ENCODE measurements at places on chromosomes 2 and 18. TPM values are rescaled to one million over a fixed set of nuclear protein-coding genes. Genes with fewer than 3 reads are reported as not detected.

GRCh38 chr18:49223837-49224529, 236.5 kb downstream of the DYM start:
- DNase-seq, result no peak

- DNase-seq, result no peak
Measured at GRCh38 chr2:209323738-209324137, 100.1 kb upstream of the MAP2 start.

The LOXL3 gene
- total RNA-seq, result 0.62 TPM

DNA sequence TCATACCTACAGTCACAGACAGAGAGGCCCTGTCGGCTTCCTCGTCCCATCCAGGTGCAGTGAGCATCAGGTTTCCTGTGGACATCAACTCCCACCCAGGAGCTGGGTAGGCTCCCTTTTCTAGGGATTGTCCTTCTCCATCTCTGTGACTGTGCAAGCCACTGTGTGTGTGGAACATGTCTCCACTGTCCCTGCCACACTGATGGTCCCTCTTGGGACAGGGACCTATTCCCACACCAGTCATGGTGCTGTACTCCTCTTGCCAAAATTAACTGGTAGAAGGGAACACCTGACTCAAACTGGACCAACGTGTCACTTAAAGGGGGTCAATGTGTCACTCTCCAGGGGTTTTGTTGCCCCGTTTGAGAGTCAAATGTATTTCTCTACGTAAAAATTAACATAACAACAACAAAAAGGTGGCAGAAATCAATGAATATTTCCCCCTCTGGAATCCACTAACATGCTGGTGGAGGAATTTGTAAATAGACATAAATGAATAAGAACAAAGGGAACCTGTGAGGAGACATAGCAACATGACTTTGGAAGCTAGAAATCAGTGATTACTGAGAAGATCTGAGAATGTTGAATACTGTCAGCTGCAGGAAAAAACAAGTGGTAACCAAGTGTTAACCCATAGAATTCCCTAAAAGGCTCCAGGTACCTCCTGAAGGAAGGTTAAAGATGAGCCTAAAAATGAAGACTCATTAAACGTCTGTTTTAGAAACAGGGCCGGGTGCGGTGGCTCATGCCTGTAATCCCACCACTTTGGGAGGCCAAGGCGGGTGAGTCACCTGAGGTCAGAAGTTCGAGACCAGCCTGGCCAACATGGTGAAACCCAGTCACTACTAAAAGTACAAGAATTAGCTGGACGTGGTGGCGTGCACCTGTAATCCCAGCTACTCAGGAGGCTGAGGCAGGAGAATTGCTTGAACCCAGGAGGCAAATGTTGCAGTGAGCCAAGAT, 40.4 kb downstream of the SH2D6 start:
- no peak for DNase-seq

DNA sequence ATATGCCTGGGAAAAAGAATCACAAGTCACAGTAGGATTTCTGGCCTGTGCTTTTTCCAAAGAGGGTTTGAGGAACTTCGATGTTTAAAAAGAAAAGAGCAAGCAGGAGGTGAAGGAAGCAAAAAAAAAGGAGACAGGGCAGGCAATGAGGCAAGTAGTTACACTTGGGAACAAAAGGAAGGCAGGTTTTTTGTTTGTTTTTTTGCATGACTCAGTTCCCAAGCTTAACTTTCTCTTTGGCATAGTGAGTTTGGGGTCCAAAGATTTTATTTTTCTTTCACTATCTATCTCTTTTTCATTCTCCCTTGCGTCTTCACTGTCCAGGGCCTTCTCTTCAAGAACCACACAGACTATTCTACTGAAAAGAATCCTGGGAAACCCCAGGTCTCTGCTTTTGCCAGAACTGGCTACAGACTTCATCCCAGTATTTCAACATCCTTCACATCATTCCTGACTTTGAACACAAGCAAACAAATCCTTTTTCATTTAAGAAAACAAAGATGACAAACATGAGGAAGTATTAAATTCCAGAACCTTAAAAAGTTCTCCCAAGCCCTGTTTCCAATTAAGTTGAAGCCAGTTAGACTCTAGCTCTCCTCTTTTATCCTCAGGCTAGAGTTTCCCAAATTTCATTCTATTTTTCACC, 210.7 kb upstream of the RND3 start:
- no peak for DNase-seq

DNA sequence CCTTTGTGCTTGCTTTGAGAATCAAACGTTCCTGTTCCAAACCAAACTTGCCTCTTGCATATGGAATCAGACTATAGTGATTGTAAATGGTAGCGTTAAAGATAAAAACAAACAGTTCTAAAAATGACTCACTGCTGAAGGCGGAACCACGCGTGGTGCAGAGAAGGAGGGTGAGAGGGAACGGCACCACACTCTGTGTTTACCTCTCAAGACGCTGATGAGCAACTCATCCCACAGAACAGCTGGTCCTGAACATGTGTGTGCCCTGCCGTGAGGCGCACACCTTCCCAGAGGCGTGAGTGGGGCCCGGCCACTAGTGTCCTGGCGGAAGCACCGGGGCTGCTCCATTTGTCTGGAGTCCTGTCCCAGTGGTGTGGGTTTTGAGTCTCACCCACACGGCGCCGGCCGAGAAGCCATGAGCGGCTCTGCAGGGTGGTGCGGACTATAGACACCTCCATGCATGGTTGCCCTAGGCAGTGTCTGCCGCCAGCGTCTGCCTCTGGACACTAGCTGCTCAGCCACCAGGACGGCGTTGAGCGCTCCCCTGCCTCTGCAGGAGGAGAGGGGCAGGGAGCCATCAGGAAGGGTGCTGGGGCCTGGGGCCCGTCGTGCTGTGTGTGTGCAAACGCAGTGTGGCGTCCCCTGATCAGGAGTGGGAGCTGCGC, 52.1 kb downstream of the NFATC1 start:
- DNase-seq, result no peak

The MAP3K19 gene
- not detected for total RNA-seq

The CD8B2 gene
- total RNA-seq, result 8.6 TPM

DNA sequence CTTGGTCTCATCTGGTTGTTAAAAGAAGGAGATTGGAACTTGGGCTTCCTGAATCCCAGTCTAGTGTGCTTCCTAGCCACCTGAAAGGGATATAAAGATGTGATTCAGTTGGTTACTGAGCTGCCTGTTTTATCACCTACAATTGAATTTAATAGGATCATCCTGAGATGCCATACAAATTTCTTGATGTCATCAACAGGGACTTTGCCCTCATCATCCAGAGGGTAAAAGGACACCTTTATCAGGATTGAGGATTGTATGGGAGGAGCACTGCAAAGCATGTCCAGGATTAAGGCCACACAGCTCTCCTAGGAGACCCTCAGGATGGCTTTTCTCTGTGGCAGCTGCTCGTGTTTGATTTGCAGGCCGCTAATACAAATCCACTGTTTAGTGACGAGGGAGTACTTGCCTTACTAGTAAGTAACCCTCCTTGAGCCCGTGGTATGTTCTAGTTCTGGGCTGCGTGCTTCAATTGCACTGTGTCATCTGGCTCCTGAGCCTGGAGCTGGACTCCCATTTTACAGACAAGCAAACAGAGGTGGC, 28.6 kb downstream of the SH3RF3 start:
- no peak for DNase-seq

The GPR75 gene
- total RNA-seq, result 2.9 TPM

The LOXHD1 gene
- 0.39 TPM for total RNA-seq

DNA sequence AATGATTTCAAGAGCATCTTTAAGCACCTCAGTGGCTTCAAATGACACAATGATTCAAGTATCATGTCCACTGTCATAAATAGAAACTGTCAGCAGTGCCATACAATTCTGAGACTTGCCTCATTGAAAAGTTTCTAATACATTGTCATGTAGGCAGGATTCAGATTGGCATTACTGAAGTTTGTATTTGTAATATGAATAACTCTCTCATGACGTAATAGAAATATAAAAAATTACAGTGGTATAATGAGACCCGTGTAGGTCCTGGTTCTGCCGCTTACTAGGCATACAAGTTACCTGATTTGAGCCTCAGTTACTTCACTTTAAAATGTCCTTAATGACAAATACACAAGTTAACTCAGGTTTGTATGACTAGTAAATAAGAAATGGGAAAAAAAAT, 1536.2 kb upstream of the NXPH2 start:
- no peak for DNase-seq

DNA sequence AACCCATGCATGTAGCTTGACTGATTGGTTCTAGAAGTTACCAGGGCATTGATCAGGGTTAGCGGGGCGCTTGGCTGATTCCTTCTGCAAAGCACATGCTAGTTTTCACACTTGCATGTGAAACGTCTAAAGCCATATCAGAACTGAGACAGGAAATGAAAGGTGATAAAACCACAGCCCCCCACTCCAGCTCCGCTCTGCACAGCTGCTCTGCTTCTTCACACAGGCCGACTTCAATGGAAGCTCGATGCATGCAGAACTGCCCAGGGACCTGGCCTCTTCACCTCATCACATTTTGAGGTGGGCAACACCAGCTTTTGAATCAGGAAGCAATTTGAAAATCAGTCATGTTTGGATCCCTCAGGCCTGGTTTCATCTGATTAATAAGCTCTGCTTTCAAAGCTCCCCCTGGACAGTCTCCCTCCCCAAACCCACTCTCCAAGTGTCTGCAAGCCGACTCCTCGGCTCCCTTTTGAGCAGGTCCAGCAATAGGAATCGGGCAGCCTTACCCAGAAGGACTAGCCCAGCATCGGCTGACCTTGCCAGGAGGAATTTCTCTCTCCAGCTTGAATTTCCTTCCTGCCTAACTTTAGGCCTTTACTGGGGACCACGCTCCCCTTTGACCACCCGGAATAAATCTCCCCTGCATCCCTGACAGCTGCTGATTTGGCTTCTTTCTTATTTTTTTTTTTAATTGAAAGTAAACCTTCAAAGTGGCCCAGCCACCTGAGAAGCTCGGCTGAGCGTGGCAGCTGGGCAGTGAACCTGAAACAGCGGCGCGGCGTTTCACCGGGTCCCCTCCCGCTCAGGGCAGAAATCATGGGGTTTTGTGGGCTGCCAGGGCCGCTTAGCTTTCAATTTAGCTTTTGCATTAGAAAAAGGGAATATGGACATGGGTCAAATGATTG, 31.7 kb downstream of the HRH4 start:
- no peak for DNase-seq

DNA sequence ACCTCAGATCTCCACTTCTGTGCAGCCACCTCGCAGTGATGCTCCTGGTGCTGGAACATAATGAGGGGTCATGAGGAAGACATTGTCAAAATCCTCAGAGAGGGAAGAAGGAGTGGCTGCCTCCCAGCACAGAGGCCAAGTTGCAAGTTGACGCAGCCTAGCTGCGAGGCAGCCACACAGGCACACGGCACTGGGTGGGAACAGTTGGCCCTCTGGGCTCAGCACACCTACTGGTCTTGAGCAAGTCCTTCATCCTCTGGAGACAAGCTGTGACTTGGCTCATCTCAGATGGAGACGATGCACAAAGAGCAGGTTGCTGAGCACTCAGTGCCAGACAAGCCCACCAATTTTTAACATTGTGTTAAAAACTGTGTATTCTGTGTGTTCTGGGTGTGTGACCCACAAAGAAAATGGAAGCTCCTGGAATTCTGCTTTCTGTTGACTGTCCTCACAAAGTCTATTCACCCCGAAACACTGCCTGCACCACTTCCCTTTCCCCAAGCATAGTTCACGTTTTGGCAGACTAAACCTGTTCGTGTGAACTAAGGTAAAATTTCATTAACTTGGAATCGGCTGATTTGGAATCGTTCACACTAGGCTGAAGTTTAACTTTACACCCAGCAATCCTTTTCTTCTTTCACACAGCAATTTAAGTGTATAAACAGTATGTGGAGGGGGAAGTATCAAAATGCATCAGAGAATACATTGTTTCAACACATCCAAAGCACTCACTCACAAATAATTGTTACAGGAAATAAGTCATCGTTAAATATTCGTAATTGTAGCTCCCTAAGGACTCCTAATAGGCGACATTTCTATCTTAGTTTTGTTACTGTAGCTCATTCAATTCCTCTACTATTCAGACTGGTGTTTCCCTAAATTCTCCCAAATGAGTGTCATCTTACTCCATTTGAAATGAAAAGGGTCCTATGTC, 266.6 kb upstream of the ID2 start:
- DNase-seq, result no peak

- DNase-seq, result no peak
Measured at GRCh38 chr2:20618468-20618885, 32.4 kb downstream of the HS1BP3 start.

The LAPTM4A gene
- 27.2 TPM for total RNA-seq

The HOXD3 gene
- not detected for total RNA-seq

DNA sequence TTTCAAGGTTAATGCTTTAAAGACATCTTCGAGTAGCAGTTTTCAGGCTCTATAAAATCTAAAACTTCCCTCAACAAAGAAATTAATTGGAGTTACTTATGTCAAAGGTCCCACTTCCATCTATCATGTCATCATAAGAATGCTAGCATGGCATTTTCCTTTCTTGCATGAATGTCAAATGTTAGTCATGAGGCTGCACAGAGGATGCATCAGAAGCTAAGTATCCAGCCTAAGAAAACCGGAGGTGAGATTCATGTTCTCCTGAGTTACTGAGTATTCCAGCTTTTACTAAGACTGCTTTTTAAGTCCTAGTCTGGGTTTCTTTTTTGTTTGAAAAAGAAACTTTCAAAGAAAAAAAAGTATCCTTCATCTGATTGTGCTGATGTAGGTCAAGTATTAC, 130.6 kb upstream of the CDH19 start:
- DNase-seq, result no peak

The TRIM43 gene
- not detected for total RNA-seq

- DNase-seq, result no peak
Measured at GRCh38 chr18:9429662-9429993, 45.7 kb upstream of the RALBP1 start.

DNA sequence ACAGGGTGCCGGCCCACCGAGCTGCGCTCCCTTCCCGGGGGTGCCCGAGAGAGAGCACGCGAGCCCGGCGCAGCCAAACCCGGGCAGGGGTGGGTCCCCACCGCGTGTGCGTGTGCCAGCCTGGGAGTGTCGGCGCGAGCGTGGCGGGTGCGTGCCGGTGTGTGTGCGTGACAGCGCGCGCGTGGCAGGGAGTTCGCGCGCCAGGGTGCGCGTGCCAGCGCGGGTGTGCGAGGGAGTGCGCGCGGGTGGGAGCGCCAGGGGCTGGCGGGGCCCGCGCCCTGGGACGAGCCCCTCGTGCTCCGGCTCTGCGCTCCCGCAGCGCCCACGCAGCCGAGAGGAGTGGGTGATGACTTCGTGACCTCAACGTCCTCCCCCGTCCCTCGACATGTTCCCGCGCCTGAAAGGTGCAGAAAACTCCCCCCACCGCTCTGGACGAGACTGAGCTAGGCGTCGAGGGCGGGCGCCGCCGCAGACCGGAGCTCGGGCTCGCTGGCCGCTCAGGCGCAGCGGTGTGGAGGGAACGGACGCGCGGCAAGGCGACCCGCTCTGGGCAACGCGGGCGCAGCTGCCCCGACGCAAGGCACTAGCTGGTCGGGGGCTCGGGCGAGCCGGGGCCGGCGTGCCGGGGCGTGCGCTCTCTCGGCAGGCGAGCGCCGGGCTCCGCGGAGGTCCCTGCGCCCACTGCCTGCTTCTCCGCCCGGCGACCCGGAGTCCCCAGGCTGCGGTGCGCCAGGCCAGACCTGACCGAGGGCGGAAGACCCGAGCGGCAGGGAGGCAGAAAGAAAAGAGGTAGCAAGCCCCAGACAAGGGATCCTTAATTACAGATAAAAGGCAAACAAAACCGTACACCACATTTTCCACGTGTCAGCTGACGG, 582.8 kb downstream of the ZEB2 start:
- DNase-seq, result peak; percentile 43

The LTBP1 gene
- 0.19 TPM for total RNA-seq

The TTC39C gene
- total RNA-seq, result 95.1 TPM

The SLC5A7 gene
- not detected for total RNA-seq
